ENCODE measurements at places on chromosomes 5 and 9.

- DNase-seq = no peak
Measured at GRCh38 chr5:114702731-114703130, 340.9 kb downstream of the KCNN2 start.

DNA sequence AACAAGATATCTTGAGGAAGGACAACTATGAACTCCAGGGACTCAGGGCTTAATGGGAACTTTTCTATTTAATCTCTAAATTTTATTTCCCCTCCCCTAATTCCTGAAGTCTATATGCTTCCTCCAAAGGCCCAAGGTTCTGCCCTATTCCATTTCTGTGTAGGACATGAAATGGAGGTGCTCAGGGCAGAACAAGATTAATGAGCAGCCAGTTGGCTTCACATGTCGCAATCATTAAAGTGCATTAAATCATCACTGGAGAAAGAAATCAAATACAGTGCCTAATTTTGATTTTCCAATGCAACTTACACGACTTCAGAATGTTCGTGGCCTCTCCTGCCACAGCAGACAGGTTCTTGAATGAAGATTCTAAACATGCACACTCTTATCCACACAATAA is 862.1 kb downstream of the PTPRD start:
- no peak for DNase-seq

- DNase-seq = peak; percentile 51
Measured at GRCh38 chr9:7273575-7273974, 515.8 kb downstream of the KDM4C start.

GRCh38 chr5:116520771-116521170 is 53.9 kb downstream of the SEMA6A start:
- DNase-seq = no peak

GRCh38 chr5:132608107-132608506 is 49.9 kb upstream of the IL13 start:
- DNase-seq = peak; percentile 0

DNA sequence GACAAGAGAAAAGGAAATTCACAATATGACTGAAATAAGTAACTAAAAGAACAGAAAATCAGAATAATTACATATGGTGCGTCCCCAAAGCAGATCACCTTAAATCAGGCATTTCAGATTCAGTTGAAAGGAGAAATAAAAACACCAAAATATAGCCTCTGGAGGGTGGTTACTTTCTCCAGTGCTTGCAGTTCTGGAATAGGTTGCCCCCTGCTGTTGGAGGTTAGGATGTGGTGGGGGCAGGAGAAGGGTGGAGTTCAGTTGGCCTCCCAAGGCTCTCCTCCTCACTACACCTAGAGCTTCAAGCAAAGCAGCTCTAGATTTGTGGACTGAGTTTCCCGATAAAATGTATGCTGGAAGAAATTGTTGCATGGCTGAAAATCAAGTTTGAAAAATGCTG is 338.2 kb upstream of the TLE4 start:
- DNase-seq = no peak

DNA sequence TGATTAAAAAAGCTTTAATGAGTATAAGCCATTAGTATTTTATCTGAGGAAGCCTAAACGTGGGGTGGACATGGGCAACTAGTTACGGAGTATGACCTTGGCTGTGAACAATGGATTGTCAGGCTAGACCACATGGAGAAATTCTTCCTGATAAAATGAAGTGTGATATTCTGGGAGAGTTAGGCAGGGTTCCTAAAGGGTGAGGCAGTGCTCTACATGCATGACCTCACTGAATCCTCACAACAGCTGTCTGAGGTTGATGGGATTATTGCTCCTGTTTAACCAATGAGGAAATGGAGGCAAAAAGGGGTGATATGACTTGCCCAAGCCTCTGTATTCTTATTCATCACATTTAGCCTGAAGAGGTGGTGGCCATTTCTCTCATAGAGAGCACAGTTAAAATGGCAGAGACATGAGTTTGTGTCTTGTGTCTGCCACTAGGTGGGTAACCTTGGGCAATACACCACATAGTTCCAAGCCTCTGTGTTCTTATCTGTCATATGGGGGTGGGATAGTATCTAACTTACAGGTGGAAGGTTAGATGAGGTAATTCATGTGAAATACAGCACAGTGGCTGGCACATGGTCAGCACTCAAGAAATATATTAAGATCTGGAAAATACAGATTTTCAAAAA is 96.1 kb upstream of the NR3C1 start:
- DNase-seq = no peak

DNA sequence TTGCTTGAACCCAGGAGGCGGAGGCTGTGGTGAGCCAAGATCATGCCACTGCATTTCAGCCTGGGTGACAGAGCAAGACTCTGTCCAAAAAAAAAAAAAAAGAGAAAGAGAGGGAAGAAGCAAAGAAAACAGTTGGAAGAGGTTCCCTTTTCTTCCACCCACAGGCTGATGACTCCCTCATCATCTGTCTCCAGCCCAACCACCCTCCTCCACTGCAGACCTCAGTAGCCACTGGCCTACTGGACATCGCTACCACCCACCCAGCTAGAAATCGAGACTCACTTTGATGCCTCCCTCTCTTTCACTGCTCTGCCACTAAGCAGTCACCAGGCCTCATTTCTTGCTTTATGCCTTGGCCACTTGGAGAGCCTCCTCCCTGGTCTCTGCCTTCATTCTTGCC is 71.2 kb downstream of the NIPSNAP3B start:
- no peak for DNase-seq

- DNase-seq = no peak
Measured at GRCh38 chr5:10637944-10638343, 74.1 kb downstream of the ANKRD33B start.

DNA sequence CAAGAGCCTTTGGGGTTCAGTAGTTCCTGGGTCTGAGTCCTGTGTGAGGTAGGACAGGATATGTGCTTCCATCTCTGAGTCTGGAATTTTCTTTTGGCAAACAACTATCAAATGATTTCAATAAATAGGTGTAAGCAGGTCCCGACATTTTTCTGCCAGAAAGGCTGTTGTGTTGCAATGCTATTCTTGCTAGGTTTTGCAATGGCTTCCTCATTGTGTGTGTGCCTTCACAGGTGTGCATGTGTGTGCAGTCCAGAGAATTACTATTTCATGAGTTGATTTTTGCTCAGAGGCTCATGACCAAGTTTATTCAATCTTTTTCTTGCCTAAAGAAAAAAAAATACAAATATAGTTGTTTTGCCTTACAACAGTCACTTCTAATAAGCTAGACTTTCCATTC is 64.5 kb upstream of the FRRS1L start:
- DNase-seq = no peak

Measured in eye (tissue), 1 donor.